Sigmoid colon (tissue), 7 donors: ENCODE measurements at places on chromosomes 6 and 20. TPM values are rescaled to one million over a fixed set of nuclear protein-coding genes. Genes with fewer than 3 reads are reported as not detected.

DNA sequence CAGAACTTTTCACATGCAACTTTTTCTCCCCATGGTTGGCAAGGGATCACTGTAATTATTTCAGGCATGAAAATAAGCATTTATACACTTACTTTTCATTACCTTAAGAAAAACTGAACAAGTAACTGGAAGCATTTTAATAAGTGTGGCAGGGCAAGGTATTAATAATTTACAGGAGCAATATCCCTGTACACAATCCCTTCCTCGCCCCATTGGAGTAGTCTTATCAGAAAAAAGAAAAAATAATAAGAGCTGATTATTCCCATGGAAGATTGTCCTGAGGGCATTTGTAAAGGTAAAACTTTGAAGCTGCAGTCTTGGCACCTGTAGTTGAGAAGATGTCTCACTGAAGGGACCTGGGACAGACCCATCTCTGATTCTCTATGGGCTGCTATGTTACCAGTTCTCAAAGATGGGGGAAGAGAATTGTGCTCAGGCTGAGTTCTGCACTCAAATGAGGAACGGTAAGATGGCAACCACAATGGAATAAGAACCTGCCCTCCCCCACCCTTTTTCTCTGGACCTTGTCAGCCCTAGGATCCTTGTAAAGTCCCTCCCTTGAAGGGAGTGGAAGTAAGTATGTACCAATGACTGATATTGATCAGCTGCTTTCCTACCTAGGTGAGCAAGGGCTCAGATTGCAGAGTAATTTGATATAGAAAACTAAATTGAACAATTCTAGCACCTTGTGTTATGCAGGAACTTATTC, 70.0 kb upstream of the AHI1 start:
- DNase-seq, result no peak

GRCh38 chr6:87378947-87379346, 28.8 kb upstream of the CFAP206 start:
- no peak for DNase-seq

- no peak for DNase-seq
Measured at GRCh38 chr20:62773845-62774714, 22.2 kb upstream of the MRGBP start.

DNA sequence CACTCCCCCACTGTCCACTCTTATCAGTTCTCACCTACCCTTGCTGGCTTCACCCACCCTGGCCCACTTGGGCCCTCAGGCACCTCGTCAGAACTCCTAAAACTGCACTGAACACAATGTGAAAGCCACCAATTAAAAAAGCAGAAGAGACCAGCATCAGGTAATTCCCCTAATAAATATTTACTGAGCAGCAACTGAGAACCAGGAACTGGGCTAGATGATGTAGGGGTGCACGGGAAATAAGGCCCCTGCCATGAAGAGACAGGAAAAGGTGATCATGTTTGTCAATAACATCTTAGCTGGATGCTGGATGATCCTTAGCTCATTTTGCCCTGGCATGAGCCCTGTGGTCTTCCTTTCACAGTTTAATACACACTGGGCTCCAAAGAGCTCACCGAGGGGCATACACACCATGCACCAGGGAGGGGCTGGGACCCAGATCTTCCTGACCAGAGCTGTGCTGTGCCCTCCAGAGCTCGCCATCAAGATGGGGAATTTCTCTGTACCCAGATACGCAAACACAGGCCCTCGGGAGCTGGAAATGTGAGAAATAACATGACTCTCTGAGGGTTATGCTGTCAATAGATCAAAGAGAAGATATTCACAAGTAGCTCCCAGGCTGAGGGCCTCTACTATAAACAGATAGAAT, 113.6 kb upstream of the SLC22A16 start:
- no peak for DNase-seq

VTA1 gene
- polyA plus RNA-seq, result 62.0 TPM

DNAH8 gene
- 0.22 TPM for polyA plus RNA-seq
